ENCODE measurements at places on chromosomes 6 and 20.

GRCh38 chr6:48080227-48081009, 30.6 kb downstream of the PTCHD4 start:
- DNase-seq: no peak

DNA sequence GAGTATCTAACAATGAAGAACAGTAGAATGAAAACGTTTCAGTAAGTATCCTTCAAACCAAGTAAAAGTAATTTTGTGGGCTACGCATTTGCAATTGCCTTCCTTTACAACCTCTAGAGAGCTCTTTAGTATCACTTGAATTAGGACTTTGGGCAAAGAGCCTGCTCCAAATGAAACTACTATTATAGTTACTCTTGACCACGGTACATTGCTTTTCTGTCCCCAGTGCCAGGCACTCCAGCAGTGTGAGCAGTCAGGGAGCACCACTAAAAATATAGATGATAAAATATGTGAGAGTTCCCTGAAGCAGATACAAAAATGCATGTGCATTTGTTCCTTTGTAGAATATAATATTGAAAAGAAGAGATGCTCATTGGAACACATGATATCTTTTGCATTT, 450.1 kb upstream of the MANEA start:
- no peak for DNase-seq

GRCh38 chr6:170088582-170088955, 202.3 kb downstream of the DLL1 start:
- no peak for DNase-seq

DNA sequence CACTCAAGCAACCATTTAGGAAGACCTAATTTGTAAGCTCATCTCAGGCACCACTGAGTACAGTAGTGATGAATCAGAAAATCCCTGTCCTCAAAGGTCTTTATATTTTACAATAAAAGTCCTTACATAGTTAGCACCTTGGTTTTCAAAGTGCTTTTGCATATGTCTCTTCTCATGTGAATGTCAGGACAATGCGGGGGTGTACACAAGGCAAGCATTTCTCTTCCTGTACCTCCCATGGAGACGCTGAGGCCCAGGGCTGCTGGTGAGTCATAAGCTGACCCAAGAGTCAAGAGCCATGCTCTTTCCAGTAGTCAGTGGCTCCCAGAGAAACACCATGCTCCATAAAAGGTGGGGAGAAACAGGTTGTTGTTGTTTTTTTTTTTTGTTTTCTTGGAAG, 174.0 kb downstream of the GJA10 start:
- DNase-seq: no peak

- DNase-seq: no peak
Observed at GRCh38 chr6:12012558-12013306, 620 bp downstream of the HIVEP1 start.

DNA sequence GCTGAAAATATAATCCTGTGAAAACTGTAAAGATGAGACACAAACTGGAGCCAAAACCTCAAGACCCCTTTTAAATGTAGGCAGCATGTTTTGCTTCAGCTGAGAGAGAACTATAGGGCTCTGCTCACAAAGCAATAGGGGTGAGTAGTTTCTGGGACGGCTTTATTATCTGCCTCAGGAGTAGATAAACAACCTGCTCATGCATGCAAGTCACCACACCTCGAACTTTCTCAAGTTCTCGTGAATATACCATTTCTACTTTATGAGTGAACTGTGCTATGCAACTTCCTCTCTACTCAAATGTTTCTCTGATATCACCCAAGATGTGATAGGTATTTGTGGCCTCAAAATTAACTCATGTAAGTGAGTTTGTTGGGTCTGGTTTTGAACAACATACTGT, 7.5 kb upstream of the OOEP start:
- DNase-seq: no peak

GRCh38 chr6:112311950-112312547, 35.1 kb upstream of the RFPL4B start:
- DNase-seq: no peak

DNA sequence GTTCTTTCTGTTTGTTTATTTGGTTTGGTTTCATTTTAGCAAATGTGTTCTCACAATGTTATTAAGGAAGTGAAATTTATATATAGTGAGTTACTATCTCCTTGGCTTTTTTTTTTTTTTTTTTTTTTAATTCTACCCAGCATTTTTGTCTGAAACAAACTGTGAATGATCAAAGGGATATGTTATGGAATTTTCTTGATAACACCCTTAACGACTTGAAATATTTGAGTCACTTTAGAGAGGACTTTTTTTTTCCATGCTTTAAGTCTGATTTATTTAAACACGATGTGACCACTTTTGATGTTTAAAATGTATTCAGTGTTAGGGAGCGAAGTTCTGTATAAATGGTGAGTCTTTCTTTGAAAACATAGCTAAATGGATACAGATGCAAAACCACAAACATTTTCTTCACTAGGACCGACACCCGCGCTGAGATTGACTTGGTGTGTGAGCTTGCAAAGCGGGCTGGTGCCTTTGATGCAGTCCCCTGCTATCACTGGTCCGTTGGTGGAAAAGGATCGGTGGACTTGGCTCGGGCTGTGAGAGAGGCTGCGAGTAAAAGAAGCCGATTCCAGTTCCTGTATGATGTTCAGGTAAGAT, 149.7 kb downstream of the MTHFD1L start:
- DNase-seq: no peak

DNA sequence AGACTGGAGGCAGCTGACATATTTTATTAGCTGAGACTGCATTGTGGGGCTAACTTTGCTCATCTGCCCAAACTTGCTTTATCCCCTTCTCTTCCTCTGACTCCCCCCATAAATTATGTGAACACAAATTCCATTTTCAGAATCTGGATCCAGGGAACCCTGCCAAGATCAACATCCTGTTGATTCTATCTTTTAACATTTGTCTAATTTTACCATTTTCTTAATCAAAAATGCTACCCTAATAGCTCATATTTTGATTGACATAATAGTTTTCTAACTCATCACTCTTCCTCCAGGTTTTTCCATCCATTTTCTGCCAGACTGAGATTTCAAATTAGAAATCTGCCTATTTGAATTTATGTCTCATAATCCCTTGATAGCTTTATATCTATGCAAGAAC, 184.7 kb upstream of the PRSS16 start:
- no peak for DNase-seq

- no peak for DNase-seq
Observed at GRCh38 chr20:53829724-53830521, 236.3 kb upstream of the ZNF217 start.

- DNase-seq: no peak
Observed at GRCh38 chr6:48183811-48184605, 73.0 kb upstream of the PTCHD4 start.

- no peak for DNase-seq
Observed at GRCh38 chr20:55535366-55535765, 470.0 kb downstream of the CBLN4 start.

DNA sequence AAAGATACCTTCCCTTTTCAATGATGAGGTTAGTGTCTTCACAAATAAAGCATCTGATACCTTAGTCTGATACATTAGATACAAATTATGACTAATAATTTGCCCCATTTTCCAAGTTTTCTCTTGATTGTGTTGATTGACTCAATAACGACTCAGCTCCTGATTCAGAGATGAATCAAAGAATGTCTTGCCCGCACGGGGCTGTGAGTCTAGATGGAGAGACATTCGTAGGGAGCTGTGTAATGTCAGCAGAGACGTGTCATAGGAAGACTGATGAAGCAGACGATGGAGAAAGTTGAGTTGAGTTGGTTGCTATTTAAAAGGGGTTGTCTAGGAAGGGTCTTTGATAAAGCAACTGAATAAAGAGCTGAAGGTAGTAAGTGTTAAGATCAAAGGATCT, 78.2 kb downstream of the TSHZ2 start:
- DNase-seq: no peak

GRCh38 chr6:111199935-111200334, 112.6 kb downstream of the SLC16A10 start:
- no peak for DNase-seq

All from NCI-H1092 (cell line).